ENCODE measurements at places on chromosomes 6 and 20. TPM values are rescaled to one million over a fixed set of nuclear protein-coding genes. Genes with fewer than 3 reads are reported as not detected.

BANF2 gene
- polyA plus RNA-seq, result not detected

HS3ST5 gene
- 0.02 TPM for polyA plus RNA-seq

LTA gene
- polyA plus RNA-seq, result 0.28 TPM

ATP6V1G2 gene
- polyA plus RNA-seq, result 0.47 TPM

ULBP1 gene
- polyA plus RNA-seq, result 1.9 TPM

HLA-DMB gene
- polyA plus RNA-seq, result 50.1 TPM
